Cortex of kidney (tissue), 1 donor: ENCODE measurements at places on chromosomes 5 and 9.

DNA sequence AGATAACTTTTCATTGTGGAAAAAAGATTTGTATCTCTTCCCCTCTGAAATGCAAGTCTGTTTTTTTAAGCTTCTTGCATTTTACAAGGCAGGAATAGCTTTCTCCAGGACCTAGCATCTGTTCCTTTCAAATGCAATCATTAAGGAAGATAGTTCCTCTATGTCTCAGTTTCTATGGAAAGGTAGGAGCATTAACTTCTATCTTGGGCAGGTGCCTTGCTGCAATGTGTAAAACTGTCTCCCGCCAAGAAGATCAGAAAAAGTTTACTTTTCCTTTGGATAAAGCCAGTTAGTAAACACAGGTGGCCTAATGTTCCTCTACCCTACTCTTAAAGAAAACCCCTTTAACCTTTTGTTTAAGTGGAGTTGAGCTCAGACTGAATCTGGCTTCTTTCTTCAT, 560.6 kb upstream of the CYLC2 start:
- no peak for DNase-seq

- no peak for DNase-seq
Observed at GRCh38 chr9:3874449-3875360, 348.9 kb upstream of the RFX3 start.

GRCh38 chr5:180596668-180597231, 5.5 kb upstream of the SCGB3A1 start:
- no peak for DNase-seq

- DNase-seq = no peak
Observed at GRCh38 chr5:96124589-96124988, 162.9 kb upstream of the ELL2 start.

DNA sequence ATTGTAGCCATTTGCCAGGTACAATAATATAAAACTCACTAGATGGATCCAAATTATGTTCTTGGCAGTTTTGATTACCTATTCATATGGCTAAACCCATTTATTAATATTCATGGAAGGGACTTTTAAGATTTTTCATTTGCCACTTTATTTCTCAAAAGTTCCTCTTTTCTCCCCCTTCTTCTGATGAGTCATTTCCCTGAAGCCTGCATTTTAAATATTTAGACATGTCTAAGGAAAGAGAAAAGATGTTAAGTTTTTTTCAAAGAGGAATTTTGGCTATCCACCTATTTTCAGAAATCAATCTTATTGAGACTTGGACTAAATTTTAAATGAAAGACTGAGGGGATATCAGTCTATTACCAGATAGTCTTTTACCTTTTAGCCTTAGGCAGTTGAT, 1189.4 kb downstream of the EFNA5 start:
- DNase-seq = no peak

- DNase-seq = no peak
Observed at GRCh38 chr9:105966834-105967233, 272.5 kb downstream of the TMEM38B start.

- DNase-seq = no peak
Observed at GRCh38 chr5:40171971-40172370, 507.7 kb upstream of the PTGER4 start.

DNA sequence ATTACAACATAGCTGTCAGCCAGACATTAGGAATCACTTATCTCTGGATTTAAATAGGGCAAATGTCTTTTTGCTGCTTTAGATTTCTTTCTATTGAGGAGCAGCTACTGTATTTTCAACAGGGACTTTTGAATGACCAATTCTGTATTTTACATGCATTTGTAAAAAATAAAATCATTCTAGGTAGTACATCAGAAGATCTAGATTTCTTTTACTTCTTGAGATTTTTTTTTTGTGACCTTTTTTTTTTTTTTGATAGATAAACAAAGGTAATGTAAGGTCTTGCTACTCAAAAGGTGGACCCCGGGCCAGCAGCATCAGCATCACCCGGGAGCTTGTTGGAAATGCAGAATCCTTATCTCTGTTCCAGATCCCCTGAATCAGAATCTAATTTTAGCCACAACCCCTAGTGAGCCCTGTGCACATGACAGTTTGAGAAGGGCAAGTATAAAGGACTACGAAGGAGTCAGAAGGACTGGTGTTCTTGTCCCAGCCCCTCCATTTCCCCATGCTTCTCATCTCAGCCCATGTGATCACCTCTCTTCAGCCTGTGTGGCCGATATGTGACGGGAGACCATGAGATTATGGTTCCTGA, 37.7 kb upstream of the CKMT2 start:
- DNase-seq = no peak

DNA sequence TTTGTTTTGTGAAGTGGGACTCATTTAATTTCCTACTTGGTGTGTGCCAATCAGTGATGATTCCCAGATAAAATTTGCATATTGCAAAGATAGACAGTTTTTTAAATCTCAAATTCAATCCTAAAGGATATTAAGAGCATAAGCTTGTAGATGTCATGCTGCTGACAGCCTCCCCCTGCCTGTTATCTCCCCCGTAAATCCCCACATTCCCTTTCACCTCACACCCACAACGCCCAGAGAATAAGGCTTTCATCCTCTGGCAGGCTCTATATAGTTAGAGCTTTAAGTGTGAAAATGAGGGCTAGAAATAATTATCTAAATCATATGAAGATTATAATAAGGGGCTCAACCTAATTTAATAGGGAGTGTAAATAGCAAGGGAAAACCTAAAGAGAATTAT, 265.0 kb downstream of the TRPM3 start:
- DNase-seq = no peak

GRCh38 chr9:36218411-36218901, 27.7 kb downstream of the CLTA start:
- no peak for DNase-seq

GRCh38 chr5:56919942-56920662, 10.7 kb downstream of the SETD9 start:
- DNase-seq = no peak

DNA sequence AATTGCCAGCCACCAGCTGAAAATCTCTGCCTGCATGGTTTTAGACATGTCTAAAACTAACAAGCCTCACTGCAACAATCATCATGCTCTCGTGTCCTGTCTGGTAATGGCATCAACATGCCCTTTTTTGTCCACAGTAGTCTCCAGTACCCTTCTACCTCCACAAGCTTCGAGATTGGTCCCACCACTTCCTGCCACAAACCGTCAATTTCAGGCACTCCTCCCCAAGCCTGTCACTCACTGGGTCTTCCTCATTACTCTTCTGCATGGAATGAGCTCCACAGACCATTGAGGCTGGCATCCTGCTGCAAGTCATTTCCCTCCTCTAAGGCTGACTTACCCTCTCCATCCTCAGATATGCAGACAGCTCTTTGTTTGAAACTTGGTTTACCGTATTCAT, 9.0 kb downstream of the LPAR1 start:
- DNase-seq = no peak

GRCh38 chr9:16031486-16031885, 478.6 kb downstream of the CCDC171 start:
- DNase-seq = no peak

DNA sequence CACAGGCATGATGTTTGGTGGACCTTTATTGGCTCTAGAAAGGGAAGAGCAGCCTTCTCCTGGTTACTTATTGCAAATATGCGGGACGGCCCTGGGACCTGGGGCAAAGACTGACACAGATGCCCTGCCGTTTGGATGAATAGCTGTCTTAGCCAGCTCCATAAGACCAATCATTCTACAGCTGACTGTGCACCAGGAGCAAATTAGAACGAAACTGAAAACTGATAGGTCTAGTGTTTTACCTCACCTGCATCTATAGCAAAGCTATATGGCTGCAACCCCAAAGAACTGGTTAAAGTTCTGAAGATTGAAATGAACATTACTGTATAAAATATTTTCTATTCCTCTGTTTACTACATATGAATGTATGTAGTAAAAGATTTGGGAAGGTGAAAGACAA, 34.2 kb upstream of the BNC2 start:
- DNase-seq = no peak

DNA sequence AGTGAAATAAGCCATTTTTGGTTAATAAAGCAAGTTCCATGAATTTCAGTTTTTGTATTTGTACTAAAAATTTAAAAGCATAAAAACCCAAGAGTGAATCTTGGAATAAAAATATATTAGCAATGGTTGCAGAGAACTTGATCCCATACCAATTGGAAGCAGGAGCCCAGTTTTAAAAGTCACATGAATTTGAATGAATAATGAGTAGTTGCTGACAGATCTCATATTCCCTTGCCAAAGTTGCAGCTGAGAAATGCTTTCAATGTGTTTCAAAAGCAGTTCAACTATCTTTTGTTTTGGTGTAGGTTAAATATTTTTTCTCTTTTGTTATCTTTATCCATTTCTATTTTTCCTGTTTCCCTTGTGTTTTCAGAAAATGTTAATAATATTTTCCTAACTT, 818.6 kb downstream of the CDH18 start:
- no peak for DNase-seq

GRCh38 chr9:68446836-68447235, 90.4 kb downstream of the PGM5 start:
- no peak for DNase-seq

GRCh38 chr5:1488882-1489680, 34.7 kb downstream of the LPCAT1 start:
- DNase-seq = no peak

GRCh38 chr9:80175286-80176150, 603.8 kb downstream of the TLE4 start:
- no peak for DNase-seq

DNA sequence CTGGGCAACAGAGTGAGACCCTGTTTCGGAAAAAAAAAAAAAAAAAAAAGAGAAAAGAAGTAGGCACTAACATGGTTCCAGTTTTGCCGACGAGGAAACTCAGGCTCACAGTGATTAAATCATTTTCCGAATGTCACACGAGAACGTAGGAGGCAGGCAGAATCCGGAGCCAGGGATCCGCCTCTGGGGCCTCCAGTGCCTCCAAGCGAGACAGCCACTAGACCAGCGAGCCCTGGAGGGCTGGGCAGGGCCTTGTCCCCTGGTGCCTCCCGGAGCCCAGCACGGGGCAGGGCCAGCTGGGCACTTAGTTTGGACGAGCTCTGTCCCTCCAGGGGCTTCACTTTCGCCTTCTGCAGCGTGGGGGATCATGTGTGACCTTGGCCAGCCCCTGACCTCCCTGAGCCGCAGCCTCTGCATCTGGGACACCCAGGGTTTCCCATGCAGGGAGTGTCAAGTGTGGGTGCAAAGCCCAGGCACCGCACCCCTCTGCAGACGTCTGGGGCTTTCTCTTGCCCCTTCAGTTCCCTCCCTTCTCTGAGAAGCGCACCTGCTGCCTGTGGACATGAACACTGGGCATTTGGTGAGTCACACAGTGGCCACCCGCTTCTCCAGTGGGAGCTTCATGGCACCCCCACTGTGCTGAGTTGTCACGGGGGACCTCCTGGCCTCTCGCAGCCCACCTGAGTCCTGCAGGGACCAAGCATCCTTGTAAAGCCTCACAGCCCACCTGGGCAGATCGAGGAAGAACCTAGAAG, 80.3 kb downstream of the RXRA start:
- DNase-seq = no peak

GRCh38 chr5:4976902-4977301, 163.2 kb upstream of the ADAMTS16 start:
- no peak for DNase-seq

GRCh38 chr9:105912863-105913516, 218.6 kb downstream of the TMEM38B start:
- no peak for DNase-seq
